Stimulated activated CD4-positive, alpha-beta T cell treated with anti-CD3 and anti-CD28 coated beads, Interleukin-4, amount 100 ng/mL, for 48 hours (primary cell): ENCODE measurements at places on chromosomes 6 and 20.

DNA sequence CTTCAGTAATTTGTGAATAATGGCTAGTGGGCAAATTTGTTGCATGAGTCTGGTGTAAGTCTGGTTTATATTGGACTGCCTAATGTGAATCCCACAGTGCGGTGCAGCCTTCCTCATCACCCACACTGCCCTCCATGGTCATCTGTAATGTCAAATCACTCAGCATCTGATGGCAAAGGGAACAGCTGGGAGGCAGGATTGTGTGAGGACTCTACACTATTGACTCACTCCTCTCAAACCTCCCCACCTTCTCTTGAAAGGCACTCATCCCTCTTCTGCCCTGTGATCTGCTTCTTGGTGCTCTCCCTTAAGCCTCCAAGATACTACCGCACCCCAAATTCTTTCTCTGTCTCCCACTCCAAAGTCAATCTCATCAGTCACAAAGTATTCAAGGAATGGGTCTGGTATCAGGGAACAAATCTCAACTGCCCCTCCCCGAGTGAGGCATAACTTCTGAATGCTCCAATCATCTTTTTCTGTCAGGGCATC lies 146.0 kb upstream of the BEND6 start:
- DNase-seq = no peak

DNA sequence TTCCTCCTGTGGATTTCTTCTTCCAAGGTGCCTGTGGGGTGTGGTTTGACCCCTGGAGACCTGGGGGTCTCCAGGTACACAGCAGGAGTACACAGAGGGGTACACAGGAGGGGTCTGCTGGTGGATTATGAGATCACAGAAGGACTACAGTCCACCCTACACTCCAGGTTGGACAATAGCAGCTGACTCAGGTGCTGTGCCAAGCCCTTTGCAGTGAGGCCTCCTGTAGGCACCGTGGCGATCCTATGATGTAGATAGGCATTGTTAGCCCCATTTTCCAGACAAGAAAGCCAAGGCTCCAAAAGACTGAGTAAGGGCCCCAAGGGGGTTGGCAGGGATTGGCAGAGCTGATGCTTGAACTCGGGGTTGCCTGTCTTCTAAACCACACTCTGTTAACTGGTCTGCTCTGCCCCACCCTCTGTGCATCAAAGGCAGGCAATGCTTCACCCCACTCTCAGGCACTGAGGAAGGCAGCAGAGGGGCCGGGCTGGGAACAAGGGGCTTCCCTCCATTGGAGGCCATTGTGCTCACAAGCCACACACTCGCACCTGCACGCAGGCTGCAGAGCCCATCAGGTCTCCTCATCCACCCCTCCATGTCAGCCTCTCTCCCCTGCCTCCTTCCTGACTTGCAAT lies 77.5 kb upstream of the SIRPA start:
- DNase-seq = no peak

DNA sequence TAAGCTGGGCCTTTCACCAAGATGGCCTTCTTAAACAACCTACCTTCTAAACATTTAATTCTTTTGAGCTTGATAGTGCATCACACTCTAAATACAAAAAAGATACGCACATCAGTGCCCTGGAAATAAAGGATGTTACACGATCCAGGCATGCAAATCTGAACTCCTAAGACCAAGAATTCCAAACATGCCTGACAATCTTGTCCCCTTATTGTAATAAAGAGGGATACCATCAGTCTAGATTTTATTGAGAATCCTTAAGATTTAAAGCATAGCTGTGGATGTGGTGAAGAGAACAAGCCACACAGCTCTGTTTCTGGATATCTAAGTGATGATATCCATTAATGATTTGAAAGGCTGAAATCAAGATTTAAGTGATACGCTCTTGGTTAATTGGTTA lies 13.0 kb downstream of the ZNF451 start:
- no peak for DNase-seq

GRCh38 chr20:25699914-25700313 lies 3.3 kb upstream of the ZNF337 start:
- DNase-seq = no peak

DNA sequence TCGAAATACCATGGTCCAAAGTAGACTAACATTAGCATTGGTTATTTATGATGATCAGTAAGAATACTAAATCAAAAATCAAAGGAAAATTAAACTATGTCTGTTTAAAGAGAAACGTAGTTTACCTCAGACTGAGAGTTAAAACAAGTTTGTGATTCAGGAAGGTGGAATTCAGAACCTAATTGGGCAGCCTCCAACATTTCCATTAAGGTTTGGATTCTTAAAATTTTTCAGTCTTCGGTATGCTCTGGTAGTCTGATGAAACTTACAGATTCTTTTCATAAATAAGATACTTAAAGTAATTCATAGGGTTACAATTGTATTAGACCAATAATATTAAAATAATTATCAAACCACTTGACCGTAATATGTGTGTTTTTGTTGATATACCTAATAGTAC lies 18.6 kb downstream of the HFE start:
- no peak for DNase-seq

- no peak for DNase-seq
Observed at GRCh38 chr6:163302747-163303146, 111.8 kb upstream of the QKI start.

- DNase-seq = no peak
Observed at GRCh38 chr6:157049133-157049532, 272.0 kb downstream of the ARID1B start.

GRCh38 chr6:134446896-134447295 lies 129.0 kb upstream of the SGK1 start:
- DNase-seq = no peak

DNA sequence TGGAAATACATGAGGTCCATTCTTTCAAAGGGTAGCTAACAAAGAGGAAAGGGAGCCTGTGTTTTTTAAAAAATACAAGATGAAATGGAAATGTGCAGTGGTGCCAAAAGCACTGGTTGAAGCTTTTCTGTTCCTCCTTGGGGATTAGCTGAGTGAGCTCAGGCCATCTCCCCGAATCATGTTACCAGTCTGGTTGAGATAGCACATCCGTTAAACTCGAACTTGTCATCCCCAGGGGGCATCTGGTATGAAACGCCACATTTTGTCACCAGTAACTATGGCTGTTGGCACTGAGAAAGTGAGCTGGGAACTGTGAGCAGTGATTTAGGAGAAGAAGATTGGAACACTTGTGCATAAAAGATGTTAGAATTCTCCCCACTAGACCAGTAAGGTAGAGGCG lies 196.2 kb downstream of the SAMD5 start:
- no peak for DNase-seq

- no peak for DNase-seq
Observed at GRCh38 chr6:144246988-144247387, 38.1 kb upstream of the UTRN start.

DNA sequence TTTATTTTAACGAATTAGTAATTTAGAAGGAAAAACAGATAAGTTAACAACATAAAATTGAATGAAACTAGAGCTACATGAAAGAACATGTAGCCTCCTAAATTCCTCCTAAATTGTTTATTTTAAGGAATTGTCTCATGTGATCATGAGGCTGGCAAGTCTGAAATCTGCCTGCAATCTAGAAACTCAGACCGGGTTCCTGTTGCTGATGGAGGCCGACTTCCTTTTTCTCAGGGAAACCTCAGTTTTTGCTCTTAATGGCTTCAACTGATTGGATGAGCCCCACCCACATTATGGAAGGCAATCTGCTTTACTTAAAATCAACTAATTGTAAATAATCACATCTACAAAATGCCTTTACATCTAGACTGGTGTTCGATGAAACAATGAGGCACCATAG lies 267.6 kb upstream of the PRND start:
- DNase-seq = no peak

DNA sequence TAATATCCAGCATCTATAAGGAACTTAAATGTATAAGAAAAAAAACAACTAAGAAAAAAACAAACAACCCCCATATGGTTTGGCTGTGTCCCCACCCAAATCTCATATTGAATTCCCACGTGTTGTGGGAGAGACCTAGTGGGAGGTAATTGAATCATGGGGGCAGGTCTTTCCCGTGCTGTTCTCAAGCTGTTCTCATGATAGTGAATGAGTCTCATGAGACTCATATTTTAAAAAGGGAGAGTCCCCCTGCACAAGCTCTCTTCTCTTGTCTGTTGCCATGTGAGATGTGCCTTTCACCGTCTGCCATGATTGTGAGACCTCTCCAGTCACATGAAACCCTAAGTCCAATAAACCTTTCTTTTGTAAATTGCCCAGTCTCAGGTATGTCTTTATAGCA lies 105.7 kb upstream of the GJE1 start:
- DNase-seq = no peak

DNA sequence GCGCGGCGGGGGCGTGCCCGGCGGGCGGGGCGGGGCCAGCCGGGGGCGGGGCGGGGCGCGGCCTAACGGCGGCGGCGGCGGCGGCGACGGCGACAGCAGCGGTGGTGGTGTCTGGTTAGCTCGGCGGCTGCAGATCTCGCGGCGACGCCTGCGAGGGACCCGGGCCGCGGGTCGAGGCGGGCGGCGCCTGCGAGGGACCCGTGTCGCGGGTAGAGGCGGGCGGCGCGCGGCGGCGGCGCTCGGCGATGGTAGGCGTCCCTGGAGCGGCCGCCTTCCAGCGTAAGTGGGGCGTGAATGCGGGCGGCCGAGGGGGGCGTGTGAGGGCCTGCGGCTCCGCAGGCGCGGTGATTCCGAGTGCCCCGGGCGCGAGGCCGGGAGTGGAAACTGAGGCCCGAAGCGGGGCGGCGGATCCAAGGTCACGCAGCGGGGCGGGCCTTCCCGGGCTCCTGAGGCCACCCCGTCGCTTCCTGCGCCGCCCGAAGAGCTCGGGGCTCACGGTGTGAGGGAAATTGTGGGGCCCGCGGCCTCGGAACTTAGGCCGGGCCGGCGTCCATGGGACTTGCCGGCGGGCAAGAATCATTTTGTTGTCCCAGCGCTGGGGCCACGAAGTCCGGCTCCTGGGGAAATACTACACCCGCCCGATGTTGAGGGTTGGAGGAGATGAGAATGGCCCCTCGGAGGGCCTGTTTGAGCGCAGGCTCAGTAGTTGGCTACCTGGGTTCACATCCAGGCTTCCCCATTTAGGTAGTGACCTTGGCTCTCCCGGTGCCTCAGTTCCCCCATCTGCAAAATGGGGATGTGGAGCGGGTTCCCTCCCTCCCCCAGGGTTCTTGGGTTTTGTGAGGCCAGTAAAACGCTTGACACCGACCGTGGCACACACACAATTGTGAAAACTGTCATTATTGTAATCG lies at the start of gene CBFA2T2:
TSS of gene CBFA2T2 (plus strand) at position 74 of the 911 bp plus-strand sequence. CDS start at position 246, 172 bp downstream.
- DNase-seq = peak; percentile 36

DNA sequence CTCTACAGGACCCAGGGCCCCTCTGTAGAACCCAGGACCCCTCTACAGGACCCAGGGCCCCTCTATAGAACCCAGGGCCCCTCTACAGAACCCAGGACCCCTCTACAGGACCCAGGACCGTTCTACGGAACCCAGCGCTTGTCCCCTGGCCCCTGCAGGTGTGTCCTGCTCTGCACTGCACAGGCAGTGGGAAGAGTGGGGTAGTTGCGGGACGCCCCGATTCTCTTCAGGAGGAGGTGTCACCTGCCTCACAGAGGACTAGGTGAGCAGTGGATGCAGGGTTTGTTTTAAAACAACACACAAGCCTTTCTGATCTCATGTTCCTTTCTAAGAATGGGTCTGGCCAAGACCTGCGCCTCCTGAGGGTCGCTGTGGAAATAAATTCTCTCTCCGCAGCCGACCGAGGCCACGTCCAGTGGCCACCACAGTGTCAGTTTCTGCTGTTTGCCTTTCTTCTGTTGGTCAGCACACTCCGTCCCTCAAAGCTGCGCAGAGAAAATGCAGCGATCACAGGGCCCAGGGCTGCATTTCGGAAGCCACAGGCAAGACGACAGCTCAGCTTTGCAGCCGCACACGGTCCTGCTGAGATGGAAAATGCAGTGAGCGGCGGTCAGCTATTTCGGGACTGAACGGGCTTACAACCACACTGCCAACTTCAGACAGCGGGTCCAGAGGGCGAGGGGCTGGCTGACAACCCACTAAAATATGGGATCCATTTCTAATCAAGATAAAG lies 135.2 kb downstream of the DLL1 start:
- DNase-seq = no peak

DNA sequence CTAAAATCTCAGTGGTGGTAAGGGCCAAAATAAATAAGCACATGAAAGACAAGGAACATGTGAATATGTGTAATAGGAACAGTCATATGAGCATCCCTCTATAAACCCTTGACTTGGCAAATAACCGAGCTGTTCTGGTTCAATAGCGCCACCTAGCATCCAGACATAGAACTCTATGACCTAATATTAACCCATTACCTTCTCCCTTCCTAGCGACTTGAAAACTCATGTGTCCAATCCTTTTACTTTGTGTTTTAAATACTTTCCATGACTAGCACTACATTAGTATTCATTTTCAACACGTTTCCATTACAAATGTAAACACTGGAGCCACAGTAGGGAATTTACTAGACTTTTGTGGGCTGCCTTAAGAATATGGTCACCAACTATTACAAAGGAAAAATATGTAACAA lies 279.7 kb downstream of the UST start:
- peak; percentile 34 for DNase-seq

DNA sequence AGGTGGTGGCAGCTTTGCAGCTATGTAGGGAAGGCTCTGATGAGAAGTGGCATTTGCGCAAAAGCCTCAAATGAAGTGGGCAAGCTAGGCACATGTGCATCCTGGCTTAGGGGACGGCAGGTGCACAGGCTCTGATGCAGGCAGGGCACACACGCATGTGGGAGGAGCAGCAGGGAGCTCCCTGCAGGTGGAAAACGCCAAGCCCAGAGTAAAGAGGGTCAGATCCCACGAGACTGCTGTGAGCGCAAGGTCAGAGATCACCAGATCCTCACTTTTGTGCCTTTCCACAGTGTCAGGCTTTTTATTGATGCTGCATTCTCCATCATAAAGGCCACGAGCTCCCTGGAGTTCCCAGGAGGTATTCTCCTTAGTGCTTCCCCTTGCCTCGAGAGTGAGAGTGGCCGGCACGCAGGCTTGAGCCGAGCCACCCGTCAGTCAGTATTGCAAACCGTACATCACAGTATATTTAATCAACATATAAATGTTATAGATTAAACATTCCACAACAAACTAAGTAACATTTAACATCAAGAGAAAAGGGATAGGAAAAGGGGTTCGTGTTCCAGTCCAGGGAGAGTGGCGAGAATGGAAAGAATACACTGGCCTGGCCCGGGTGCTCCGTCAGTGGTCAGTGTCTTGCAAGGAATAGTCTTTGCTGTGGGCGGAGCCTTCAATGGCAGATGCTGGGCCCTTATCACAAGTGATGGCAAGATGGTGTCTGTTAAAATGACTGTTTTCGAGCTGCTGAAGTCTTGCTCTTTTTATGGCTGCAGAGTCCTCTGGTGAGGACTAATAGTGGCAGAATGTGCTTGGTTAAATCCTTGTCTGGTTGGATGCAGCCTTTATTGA lies 109.4 kb downstream of the SYNDIG1 start:
- no peak for DNase-seq

GRCh38 chr6:13787137-13787536 lies 27.2 kb downstream of the MCUR1 start:
- no peak for DNase-seq

DNA sequence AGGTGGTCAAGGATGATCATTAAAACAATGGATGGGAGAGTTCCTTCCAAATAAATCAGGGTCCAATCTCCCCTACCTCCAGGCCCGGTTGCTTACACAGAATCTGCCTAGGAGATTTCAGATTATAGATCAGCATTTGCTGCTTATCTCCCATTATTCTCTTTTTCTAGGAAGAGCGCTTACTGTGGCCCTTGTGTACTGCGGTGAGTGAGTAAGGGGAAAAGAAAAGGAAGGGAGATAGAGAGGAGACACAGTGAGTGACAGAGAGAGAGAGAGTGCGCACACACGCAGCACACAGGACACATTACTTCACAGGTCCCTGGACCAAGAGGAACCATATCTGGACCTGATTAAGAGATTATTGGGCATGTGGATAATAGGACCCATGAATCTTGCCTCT lies 6.2 kb downstream of the LATS1 start:
- no peak for DNase-seq
